ENCODE measurements at places on chromosomes 16 and 17. TPM values are rescaled to one million over a fixed set of nuclear protein-coding genes. Genes with fewer than 3 reads are reported as not detected.

Gene TRIM47
- 20.7 TPM for polyA plus RNA-seq

Gene SRCIN1
- 0.41 TPM for polyA plus RNA-seq

Gene RND2
- 0.20 TPM for polyA plus RNA-seq

Gene C1QL1
- polyA plus RNA-seq, result not detected

Data from keratinocyte (primary cell).